ENCODE measurements at places on chromosomes 2 and 18.
A peak's percentile ranks its signal among the peaks of the same experiment; 100 is the strongest.

DNA sequence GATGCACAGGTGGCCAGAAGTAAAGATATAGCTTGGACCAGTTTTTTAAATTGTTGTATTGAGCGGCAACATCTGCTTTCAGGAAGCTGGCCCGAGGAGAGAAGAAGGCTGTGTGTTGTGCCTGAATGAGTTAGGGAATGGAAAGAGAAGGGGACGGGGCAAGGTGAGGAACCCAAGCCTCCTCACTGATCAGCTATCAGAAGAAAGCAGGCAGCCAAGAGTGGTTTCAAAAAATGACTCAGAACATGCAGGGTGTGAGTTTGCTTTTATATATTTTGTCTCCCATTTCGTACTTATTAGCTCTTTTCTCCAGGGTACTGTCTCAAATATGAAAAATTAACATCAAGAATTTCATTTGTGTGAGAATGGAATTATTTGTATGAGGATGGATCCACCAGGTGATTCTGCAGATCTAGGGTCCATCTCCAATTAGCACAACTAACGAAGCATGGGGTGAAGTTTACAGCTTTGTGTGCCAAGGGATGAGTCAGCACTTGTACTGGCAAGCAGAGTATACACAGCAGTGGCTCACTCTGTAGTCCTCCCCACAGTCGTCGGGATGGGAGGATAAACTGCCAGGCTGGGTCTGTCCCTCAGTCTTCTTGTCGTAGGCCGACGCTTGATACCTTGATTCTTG is 175.7 kb downstream of the PIEZO2 start:
- no peak for DNase-seq
- no peaks in the 10 kb centered on the region for H3K4me1 ChIP-seq
- H3K27me3 ChIP-seq: peaks cover 8% of the 10 kb centered on the region
- no peaks in the 10 kb centered on the region for H3K36me3 ChIP-seq
- H3K27ac ChIP-seq: no peak overlapping the region

DNA sequence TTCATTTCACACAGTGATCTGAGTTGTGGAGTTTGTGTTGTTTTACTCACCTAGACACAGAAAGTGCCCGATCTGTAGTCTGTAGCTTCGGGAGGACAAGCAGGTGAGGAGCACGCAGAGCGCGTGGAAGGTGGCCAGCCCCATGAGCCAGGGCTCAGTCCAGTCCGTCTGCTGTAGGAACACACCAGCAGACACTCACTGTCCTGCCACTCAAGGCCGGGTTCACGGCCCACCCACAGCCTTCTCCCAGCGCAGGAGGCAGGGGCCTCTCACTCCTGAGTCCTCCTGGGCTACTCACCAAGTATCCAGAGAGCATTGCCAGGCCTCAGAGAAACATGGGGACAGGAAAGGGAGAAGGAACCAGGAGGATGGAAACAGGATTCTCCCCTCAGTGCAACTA is 1.7 kb downstream of the TMEM18 start:
- H3K36me3 ChIP-seq: no peaks in the 10 kb centered on the region
- no peak overlapping the region for H3K27ac ChIP-seq
- H3K27me3 ChIP-seq: no peaks in the 10 kb centered on the region

DNA sequence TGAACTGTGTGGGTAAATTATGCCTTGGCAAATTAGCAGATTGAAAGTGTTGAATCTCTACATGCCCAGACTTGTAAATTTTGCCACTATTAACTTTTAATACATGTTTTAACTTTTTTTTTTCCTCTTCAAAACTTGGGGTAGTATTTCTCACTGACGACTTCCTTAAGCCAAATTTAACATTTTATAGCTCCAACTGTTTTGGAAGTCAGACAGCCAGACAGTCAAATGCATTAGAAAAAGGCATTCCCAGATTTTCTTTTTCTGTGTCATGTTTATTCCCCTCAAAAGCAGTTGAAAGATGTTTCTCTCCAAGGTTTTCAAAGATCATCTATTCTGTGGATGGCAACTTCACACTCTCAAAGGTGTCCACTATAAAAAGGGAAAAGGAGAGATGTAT is 226.8 kb upstream of the FN1 start:
- no peak overlapping the region for H3K27ac ChIP-seq
- peaks cover 5% of the 10 kb centered on the region for H3K4me1 ChIP-seq
- no peak overlapping the region for H3K4me3 ChIP-seq
- no peak for DNase-seq
- H3K36me3 ChIP-seq: no peaks in the 10 kb centered on the region

DNA sequence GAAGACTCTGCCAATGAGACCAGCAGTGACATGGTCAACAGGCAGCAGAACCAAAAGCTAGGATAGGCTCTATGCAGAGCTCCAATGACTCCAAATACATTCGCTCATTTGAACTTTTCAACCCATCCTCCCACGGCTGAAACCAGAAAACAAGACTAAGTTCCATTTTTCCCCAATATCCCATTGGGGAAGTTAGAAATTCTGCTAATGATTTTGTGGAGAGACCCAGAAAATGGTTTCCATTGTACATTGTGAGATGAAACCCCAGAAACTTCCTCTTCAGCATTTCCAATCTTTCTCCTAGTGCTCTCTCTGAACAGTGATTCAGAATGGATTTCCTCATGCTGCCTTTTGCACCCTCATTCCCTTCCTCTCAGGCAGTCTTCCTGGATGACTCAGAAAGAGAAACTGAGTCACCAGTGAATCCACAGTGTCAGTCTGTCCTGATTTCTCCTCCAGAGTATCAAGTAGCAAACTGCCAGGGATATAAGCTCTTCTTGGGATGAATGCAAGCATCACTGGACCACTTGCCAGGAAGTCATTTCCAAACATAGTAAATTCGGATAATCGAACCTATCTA is 467.7 kb upstream of the ID2 start:
- no peak overlapping the region for H3K4me3 ChIP-seq
- H3K27ac ChIP-seq: no peak overlapping the region
- H3K4me1 ChIP-seq: no peaks in the 10 kb centered on the region
- no peak for DNase-seq
- peaks cover 10% of the 10 kb centered on the region for H3K36me3 ChIP-seq

GRCh38 chr18:10893196-10893595 is 256.2 kb downstream of the PIEZO2 start:
- DNase-seq: no peak
- H3K27ac ChIP-seq: no peak overlapping the region
- peaks cover 3% of the 10 kb centered on the region for H3K27me3 ChIP-seq

GRCh38 chr2:42743659-42743990 is 20.3 kb downstream of the OXER1 start:
- no peak for DNase-seq
- no peaks in the 10 kb centered on the region for H3K4me1 ChIP-seq
- H3K27me3 ChIP-seq: no peaks in the 10 kb centered on the region
- no peak overlapping the region for H3K4me3 ChIP-seq

DNA sequence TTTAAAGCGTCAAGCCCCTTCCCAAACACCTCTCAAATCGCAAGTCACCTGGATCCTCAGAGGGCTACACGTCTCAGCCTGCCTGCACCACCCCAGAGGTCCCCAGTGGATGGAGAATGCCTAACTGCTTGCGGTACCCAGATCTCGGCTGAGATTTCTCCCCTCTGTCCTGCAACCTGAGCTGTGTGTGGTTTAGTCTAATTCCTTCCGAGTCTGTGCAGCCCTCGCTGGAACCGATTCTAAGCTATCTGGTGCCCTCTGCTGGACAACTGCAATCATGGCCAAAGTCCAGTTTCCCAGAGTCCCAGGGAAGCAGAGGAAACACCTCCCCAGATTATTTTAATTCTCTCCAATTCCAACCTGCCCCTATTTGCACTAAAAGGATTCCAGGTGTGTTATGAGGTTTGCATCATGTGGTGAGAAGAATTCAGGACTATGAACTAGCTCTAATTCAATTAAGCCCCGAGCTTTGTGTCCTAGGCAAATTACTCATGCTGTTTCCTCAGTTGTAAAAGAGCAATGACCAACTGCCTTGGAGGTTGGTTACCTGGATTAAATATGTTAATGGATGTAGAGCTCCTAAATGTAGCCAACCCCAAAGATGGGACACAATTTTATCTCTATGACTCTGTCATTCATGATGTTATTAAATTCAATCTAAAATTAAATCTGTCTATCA is 276.1 kb upstream of the NCKAP5 start:
- peaks cover 15% of the 10 kb centered on the region for H3K27me3 ChIP-seq
- no peaks in the 10 kb centered on the region for H3K36me3 ChIP-seq
- H3K27ac ChIP-seq: peak overlapping the region; percentile 14
- peak; percentile 52 for DNase-seq
